Stimulated activated CD4-positive, alpha-beta T cell treated with anti-CD3 and anti-CD28 coated beads, Interleukin-1b, Interleukin-23, amount 100 ng/mL, for 48 hours (primary cell): ENCODE measurements at places on chromosomes 1 and 21.
A peak's percentile ranks its signal among the peaks of the same experiment; 100 is the strongest.

DNA sequence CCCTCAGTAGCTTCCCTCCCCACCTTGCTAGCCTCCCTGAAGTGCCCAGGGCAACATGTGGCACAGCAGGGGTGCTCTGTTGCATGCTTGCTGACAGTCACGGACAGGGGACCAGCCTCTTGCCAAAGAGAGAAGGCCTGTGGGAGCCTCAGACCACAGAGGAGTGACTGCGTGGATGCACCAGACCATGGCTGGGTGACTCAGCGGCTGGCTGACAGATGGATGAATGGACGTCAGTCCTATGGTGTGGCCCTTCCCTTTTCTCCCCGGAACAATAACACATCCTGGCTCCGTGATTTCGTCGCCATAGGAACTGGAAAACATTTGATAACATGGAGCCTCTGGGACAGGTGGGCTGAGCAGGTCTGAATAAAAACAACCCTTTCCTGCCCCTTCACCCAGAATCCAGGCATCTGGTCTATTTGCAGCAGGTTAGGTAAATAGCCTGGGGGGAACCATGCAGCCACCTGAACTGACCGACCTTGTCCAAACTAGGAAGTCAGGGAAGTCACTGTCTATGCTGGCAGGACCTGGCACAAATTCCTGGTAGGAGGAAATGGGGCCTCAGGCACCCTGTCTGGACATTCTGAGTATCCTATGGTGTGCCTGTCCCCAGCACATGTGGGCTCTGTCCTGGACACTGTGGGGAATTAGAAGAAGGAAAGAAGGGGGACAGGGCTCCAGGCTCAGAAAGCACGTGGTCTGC is 53.3 kb downstream of the NENF start:
- no peak for DNase-seq

DNA sequence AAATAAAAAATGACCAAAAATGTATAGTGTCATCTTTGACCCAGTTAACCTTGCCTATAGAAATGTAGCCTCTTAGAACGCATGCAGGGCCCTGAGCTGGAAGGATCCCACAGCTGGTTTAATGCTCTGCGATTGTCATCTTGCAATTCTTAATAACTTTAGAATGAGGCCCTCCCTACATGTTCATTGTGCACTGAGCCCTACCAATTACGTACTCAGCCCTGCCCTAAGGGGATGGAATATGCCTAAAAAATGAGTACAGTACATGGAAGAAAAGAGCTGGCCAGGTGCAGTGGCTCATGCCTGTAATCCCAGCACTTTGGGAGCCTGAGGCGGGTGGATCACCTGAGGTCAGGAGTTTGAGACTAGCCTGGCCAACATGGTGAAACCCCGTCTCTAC is 57.8 kb upstream of the BCAR3 start:
- no peak for DNase-seq

DNA sequence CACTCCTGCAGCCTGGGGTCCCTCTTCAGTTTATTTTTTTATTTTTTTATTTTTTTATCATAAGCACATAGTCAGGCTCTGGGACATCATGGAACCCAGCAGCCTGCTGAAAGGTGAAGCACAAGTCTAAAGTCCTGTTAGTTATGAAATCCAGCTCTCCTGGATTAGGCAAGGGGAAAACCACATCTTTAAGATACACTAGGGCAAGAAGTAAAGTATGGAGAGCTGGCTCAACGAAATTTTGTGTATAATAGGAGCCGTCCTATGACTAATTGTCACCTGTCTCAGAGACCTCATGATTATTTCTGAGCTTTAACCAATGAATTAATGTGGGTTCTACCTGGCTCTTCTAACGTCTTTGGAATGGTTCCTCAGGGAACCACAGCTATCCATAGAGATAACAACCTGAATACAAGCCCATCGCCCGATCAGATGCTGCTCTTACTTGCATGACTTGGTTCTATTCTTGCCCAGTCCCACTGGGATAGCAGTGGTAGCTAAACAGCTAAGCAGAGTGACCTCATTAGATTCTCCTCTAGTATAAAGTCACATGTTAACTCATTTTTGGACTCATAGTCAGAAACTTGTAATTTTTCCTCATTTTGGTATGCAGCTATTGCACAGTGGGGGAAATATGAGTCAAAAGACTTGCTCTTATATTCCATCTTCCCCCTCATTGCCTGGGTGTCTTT is 122.7 kb downstream of the LMO4 start:
- DNase-seq = no peak

DNA sequence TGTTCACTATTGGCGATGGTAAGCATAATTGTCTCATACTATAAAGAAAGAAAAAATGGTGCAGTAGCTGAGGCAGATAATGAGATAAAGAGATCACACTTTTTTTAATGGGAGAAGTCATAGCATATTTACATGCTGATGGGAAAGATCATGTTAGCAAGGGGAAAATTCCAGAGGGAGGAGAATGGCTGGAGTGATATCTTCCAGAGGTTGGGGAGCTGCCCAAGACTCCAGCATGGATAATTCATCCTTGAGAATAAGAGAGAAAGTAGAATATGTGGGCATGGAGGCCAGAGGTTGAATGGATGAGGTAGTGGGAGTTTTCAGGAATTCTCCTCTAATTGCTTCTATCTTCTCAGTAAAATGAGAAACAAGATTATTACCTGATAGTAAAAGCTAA is 45.8 kb upstream of the RGS1 start:
- DNase-seq = no peak

DNA sequence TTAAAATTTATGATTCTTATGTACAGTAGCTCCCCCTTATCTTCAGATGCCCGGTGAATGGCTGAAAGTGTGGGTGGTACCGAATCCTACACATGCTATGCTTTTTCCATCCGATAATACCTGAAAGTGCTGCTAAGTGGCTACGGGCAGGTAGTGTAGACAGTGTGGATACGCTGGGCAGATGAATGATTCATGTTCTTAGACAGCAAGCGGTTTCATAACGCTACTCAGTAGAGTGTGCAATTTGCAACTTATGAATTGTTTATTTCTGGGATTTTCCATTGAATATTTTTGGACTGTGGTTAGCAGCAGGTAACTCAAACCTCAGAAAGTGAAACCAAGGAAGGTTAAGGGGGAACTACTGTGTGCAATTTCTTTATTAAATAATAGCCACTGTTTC is 7.5 kb downstream of the PCP4 start:
- DNase-seq = no peak

DNA sequence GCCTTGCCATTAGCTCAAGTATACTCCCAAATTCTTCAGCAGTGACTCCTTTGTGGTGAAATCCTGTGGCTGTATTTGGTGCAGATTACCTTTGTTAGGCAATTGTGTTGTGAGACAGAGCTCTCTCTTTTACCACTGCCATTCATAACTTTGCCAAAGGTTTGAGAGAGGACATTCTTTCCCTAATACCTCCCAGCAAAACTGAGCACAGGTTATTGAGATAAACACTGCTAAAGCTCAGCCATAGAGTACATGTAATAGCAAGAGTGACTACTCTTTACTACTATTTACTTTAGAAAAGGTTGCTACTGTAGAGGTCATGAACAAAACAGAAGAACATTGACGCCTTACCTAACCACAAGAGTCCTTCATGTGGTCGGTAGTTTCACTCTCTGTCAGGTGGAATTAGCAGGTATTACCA is 514.0 kb upstream of the ADAMTS5 start:
- DNase-seq = no peak

DNA sequence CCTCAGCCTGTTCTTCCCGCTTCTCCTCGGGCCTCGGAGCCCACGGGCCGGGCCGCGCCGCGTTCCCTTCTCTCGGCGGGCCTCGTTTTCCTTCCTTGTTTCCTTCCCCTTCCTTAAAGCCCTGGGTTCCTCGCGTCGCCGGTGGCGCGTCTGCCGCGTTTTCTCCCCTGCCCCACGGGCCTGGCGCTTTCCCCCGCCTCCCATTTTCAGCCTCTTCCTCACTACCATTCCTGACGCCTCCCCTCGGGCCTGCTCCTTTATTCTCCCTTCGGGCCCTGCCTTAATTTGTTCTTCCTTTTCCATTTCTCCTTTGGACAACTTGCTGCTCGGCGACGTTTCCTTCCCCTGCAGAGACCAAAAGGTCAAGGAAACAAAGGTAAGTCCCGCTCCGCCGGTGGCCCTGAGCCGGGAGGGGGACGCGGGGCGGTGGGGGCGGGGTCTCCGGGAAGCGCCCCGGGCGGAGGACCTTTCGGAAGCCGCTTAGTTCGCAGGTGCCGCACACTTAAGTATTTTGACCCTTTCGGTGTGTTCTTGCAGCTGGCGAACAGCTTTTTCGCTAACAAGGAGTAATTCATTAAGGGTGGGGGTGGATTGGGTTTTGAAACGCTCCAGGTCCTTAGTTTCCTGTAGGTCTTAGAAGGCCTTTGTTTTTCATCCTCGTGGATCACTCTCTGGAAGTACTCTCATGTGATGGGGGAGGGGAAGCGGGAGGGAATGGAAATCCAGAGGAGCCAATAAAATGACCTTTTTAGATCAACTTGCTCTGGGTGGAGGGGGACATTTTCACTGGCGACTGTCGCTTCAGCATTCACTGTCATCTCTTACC is 780 bp downstream of the YTHDF2 start:
- peak; percentile 37 for DNase-seq

GRCh38 chr21:42413093-42413492 is 9.4 kb downstream of the UBASH3A start:
- no peak for DNase-seq

GRCh38 chr1:209158851-209159250 is 424.7 kb upstream of the CAMK1G start:
- DNase-seq = no peak

DNA sequence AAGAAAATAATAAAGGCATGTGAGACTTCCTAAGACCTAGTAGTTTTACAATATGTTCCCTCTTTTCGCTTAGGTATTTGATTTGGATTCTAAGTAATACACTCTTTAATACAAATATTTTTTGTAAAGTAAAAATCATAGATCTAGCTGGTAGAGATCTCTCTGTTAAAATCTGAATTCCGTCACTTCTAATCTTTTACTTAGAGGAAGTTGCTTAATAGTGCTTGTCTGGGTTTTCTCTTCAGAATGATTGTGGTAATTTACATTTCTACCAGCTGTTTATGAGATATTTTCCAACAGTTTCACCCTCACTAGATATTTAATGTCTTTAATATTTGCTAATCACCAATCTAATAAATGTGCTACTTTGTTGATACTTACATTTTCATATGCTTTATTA is 23.3 kb downstream of the RBM11 start:
- no peak for DNase-seq

GRCh38 chr1:221634606-221635005 is 107.3 kb downstream of the DUSP10 start:
- no peak for DNase-seq

GRCh38 chr1:15218287-15219279 is 28.4 kb upstream of the FHAD1 start:
- DNase-seq = no peak
